ENCODE measurements at places on chromosomes 12 and 14.

DNA sequence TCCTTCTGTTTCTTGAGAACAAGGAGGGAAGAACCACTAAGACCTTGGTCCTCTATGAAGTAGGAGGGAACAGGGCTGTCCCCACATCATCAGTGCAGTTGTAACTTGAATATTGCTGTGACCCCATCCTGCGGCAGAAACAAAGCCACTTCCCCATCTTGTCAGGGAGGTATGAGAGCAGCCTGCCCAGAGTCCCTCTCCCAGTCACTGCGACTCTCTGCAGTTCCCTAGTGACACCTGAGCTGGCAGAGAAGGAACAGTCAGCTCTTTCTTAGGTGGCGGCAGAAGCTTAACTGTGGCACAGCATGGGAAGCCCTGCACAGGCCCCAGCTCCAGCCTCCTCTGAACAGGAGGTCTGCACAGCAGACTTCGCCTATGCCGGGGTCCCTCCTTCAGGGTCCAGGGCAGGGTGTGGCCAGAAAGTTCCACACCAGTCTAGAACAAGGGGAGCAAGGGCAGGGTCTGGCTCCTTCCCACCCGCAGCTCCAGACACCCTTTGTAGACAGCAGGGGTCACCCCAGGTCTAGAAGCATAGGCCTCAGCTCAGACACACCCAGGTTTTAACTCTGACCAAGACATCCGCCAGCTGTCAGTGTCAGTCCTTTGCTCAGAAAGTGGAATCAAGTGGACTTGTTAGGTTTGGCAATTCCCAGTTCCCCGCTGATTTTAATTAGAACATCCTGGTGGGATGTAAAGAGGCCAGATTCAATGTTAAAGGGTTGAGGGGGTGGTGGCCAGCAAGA is 36.8 kb downstream of the DEGS2 start:
- no peak for DNase-seq

- no peak for DNase-seq
These were observed 1.5 kb downstream of the VPS37B start for GRCh38 chr12:122894193-122895121.

- DNase-seq, result no peak
These were observed 3.6 kb downstream of the FOXA1 start for GRCh38 chr14:37591311-37591940.

DNA sequence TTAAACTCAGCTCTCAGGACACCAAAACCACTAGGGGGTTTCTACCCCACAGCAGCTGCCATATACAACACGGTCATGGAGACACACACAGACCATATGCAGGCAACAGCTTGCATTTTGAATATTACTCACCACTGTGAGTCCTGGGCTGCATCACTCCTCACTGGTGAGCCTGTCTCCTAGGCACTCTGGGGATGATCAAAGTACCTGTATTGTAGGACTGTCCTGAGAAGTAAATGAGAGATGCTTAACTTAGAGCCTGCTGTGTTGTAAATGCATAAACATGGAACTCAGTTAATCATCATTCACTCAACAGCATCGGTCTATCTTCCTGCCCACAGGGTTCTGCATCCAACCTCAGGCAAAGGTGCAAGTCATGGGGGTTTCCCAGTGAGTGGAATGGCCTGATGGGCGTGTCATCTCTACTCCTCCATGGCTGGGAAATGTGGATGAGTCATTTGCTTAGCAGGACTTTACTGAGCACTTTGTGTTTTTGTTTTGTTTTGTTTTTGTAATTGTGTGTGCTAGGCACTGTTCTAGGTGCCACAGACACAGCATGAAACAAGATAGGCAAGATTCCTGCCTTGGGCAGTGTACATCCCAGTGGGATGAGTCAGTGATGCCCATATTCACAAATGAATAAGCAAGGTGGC is 1141.2 kb upstream of the TMEM132C start:
- DNase-seq, result peak; percentile 11

DNA sequence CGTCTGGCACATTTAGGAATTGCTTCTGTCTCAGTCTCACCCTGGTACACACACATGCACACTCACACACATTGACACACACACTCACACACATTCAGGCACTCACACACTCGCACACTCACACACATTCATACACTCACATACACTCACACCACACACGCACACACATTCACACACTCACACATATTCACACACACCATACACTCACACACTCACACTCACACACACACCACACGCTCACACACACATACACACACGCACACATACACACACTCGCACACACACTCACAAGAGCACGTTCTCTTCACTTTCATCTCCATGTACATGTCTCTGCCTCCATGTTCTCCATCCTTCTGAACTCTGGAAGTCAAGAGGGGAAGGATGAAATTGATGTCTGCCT is 23.1 kb upstream of the SMUG1 start:
- DNase-seq, result no peak

DNA sequence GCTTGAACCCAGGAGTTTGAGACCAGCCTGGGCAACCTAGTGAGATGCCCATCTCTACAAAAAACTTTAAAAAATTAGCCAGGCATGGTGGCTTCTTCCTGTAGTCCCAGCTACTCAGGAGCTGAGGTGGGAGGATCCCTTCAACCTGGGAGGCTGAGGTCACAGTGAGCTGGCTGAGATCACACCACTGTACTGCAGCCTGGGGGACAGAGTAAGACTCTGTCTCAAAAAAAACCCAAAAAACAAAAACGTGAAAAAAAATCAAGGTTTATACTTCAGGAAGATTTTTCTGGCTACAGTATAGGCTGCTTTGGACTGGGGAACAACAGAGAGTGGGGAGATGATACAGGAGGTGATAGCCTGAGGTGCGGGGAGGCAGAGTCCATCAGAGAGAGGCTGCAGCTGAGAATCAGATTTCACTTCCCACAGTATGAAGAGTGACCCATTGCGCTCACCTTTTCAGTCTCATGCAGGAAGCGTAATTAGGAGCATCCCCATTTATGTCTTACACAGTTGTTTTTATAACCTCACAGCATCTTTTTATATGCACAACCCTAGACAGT is 28.9 kb downstream of the DNAH10 start:
- no peak for DNase-seq
